ENCODE measurements at places on chromosomes 7 and 10.

DNA sequence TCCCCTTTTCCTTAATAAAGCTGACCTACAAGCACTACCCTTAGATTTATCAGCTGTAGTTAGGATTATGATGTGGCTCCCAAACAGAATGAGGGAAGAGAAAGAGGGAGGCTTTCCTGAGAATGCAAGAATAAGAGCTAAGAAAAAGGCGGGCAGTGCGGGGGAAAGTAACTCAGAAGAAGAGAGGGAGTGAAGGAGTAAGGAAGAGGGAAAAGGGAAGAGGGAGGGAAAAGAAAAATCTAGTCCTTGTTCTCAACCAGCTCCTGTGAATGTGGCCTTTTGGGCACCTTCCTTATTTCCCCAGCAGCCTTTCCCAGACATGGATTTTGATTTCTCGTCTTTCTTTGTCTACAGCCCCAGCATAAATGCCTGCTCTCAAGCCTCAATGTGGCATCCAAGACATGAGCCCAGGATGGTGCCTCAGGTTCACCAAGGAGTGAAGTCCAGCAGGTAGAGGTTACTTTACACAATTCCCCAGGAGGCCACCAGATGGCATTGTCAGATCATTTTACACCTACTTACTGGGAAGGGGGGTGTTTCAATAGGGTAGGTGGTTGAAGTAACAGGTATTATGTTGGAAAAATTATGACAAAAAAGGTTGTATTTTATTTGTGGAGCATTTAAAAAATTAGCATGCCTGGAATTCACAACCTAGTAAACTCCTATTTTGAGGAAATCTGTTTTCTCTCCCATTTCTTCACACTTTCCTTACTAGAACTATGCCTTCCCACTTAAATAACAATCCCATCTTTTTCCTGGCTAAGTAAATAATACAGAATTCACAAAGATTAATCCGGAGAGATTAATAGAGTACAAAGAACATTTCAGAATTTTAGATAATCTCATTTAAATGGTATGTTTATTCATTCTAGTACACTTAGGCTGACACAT lies 106.5 kb downstream of the HTR7 start:
- DNase-seq = no peak

GRCh38 chr7:112019932-112020331 lies 186.3 kb downstream of the DOCK4 start:
- DNase-seq = no peak

- DNase-seq = no peak
Observed at GRCh38 chr7:51123322-51124019, 193.1 kb downstream of the COBL start.

GRCh38 chr10:31927565-31927883 lies 1.1 kb downstream of the ARHGAP12 start:
- no peak for DNase-seq

GRCh38 chr10:34889004-34889869 lies 74.1 kb upstream of the PARD3 start:
- no peak for DNase-seq

GRCh38 chr10:76327441-76327840 lies 896.0 kb downstream of the LRMDA start:
- no peak for DNase-seq

DNA sequence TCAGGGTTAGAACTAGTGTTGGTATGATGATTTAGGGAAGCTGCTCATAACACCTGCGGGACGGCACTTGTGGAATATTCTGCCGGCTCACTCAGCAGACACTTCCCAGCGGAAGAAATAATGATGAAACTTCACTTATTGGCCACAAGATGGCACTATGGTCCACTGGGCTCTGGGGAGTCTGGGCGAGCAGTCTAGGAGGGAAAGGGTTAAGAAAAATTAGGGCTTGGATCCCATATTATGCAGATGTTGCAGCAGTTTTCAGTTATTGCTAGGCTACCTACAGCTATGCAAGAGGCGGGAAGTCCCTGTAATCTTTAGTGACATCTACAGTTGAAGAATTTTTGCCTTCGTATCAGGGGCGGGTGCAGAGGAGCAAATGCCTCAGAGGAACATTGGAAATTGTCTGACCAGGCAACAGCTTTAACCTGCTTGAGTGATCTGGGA lies 238.7 kb upstream of the PRSS58 start:
- no peak for DNase-seq

DNA sequence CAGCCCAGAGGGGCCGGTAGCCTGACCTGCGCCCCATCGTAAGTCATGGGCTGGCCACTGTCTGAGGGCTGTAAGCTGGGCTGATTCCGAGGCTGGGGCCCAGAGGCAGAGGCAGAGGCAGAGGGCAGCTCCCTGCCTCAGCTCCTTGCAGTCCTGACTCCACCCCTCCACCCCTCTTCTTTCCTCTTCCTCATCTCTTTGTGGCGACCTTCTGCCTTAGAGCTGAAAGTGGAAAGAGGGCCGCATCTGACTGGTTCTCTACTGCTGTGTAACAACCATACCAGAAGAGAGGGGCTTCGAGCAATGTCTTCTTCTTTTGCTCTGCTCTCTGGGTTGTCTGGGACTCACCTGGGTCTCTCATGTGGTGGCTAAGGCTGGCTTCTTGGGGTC lies 179.1 kb downstream of the RPS24 start:
- no peak for DNase-seq

DNA sequence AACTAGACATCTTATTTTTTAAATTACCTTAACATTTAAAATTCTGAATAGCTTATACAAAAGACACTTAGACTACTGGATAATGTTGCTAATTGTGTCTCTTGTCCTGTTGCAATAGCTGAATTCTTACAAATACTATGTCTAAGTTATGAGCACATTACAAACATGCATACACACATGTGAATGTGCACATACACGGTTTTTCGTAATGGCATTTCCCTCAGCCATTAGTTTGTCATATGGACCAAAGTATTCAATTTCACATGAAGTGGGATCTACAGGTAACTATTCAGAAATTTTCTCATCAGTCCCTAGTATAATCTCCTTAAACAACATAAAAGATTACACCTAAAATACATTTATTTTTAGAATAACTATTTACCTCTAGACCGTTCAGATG lies 178.6 kb upstream of the BET1 start:
- no peak for DNase-seq

- no peak for DNase-seq
Observed at GRCh38 chr10:43390759-43391158, 18.2 kb downstream of the HNRNPF start.

- DNase-seq = no peak
Observed at GRCh38 chr7:28037220-28038010, 143.2 kb downstream of the JAZF1 start.

GRCh38 chr7:33933611-33934281 lies 28.4 kb downstream of the BMPER start:
- DNase-seq = no peak

DNA sequence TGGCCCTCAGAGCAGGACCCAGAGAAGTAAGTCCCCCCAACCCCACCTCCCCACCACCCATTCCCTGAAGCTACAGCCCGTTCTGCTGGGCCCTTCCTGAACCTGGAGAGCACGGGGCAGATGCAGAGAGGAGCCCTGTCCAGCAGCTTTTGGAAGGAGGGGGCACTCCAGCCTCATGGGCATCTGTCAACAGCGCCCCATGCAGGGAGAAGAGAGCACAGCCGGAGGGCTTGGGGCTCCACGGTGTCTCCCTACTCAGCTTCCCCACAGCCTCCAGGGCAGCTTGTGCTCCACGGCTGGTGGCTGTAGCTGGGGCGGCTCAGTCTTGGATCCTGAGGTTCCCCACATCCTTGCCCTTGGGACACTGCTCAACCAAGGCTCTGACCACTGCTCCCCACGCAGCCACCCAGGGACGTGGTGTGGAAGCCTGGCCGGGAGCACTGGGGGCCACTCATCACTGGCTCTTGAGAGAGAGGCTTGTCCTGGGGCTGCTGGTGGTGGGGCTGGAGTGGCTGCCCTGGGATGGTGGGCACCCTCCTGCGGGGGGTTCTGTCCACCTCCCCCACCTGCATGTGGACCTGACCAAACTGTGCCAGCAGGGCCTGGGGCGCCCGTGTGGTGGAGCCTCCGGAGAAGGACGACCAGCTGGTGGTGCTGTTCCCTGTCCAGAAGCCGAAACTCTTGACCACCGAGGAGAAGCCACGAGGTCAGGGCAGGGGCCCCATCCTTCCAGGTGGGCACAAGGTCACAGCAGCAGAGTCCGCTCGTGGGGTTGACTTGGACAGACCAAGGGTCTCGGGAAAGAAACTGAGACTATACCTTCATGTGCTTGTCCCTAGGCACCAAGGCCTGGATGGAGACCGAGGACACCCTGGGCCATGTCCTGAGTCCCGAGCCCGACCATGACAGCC lies 4.5 kb downstream of the PRAP1 start:
- no peak for DNase-seq

GRCh38 chr10:93871671-93872204 lies 22.0 kb upstream of the SLC35G1 start:
- no peak for DNase-seq

DNA sequence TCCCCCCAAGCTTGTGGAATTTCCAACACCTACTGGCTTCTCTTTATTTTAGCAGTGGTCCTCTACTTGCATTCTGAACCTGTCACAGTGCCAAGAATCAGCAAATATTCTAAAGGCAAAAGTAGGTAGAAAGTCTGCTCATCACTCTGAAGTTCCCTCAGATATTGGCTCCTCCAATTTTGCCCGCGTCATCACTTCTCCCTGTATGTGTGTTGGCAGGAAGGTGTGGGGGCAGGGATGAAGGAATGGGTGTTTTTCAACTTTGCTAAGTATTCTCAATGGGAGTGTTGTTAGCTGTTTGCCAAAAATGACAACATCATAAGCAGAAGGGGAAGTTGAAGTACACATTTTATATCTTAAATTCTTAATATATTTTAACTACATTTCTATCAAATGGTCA lies 226.2 kb downstream of the POLR1F start:
- no peak for DNase-seq

- DNase-seq = no peak
Observed at GRCh38 chr10:109374215-109374614, 549.1 kb downstream of the XPNPEP1 start.

GRCh38 chr10:124366825-124367224 lies 51.9 kb downstream of the OAT start:
- DNase-seq = no peak

DNA sequence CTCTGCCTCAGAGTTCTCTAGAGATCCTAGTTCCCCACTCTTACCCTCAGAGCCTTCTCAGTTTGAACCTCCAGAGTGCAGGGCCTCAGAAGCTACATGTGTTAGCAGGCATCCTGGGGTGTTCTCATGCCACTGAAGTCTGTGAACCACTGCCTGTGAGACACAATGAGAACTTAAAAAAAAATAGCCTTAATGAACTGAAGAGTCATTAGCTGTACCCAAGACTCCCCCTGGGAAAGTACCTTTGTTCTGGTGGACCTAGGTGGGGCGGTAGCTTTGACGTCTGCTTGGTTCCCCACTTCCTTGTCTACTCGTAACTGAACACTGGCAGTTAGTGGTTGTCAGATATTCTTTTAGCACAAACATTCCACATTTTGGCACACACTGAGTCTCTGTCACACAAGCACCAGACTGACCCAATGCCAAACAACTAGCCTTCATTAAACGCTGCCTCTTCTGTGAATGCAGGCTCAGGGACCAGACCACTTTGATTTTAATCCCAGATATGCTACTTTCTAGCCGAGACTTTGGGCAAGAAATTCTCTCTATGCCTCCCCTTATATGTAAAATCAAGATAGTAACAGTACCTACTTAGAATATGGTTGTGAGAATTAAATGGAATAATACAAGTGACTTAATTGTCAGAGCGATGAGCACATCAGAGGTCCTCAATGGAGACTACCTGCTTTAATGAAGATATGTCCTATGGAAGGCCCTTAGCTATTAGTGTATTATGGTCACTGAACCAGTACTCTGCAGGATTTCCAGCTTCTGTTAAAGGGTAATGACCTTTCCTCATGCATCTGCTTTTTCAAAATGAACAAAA lies 75.3 kb upstream of the CC2D2B start:
- no peak for DNase-seq

DNA sequence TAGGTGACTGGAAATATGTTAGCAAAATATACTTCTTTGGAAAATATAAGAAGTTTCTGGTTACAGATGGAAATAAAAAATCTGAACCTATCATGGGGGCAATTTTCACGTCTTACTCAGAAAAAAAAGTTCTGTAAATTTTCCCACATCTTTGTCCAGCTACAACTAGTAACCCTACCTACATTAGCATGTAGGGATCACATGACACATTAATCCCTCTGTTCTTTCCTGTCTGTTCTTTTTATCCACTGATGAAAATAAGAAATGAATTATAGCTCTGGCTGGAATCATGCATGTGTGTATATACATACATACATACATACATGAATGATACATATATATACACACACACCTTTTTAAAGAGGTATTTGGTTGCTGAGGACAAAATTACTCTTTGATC lies 3.6 kb upstream of the FAM53B start:
- DNase-seq = no peak

DNA sequence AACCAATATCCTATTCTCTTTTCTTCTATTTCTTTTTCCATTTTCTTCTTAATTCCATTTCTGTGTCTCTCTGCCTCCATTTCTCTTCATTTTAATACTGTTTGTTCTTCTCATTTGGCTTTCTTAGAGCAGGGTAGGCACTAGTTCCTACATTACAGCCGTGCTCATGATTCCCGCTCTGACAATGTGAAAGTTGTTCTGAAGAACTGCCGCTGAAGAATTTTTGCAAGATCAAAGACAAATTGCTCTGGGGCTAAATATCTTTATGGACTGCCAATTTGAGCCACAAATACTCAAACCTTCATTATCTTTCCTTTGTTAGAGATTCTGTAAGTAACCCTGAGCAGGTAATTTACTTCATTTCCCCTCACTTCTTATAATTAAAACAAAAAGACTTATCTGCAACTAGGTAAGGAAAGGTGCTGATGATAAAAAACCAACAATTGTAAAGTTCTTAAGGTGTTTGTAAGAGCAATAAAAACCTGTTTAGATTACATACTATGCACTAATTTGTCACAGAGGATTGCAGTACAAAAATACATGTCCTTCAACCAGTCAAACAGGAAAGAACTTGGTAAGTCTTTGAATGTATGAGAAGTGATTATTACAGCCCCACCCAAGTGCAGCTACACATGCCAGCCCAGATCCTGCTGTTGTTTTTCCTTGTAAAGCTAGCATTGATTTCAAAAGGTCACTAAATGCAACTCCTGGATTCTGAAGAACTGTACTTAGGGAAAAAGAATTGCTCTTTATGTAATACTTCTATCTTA lies 127.5 kb downstream of the COL28A1 start:
- DNase-seq = no peak

DNA sequence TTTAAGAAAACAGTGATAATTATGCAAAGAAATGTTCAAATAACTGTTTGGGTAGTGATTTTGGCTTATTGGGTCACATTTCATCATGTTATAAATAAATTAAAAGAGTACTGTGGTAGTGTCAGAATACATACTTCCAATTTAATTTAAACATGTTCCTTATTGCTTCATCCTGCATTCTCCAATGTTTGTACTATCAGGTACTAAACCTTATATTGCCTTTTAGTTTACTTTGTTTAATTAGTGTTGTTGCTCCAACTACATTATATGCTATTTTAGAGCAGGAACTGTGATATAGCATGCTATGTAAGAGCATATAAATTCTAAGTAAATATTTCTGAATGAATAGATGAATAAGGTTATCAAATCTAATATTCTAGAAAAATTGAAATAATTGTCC lies 40.9 kb downstream of the VTI1A start:
- no peak for DNase-seq

- DNase-seq = no peak
Observed at GRCh38 chr10:110701617-110701971, 57.5 kb downstream of the RBM20 start.

GRCh38 chr10:123141791-123142700 lies 5.9 kb upstream of the HMX2 start:
- DNase-seq = no peak

- DNase-seq = no peak
Observed at GRCh38 chr10:132519382-132520176, 18.0 kb upstream of the INPP5A start.

- no peak for DNase-seq
Observed at GRCh38 chr10:98134117-98134430, 383 bp upstream of the R3HCC1L start.
